ENCODE measurements at places on chromosomes 4 and X.

GRCh38 chrX:84339507-84340364 lies 151.7 kb upstream of the RPS6KA6 start:
- peak; percentile 45 for DNase-seq

DNA sequence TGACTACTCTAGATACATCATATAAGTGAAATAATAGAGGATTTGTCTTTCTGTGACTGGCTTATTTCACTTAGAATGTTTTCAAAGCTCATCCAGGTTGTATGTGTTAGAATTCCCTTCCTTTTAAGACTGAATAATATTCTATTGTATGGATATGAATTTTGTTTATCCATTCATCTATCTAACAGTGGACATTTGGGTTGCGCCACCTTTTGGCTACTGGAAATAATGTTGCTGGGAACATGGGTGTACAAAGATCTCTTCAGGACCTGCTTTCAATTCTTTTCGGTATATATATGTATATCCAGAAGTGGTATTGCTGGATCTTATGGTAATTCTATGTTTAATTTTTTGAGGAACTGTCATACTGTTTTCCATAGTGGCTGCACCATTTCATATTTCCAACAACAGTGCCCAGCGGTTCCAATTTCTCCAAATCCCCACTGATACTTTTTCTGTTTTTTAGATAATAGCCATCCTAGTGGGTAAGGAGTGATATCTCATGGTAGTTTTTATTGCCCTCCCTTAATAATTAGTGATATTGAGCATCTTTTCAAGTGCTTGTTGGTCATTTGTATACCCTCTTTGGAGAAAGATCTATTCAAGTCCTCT lies 3.4 kb upstream of the SCD5 start:
- no peak for DNase-seq

DNA sequence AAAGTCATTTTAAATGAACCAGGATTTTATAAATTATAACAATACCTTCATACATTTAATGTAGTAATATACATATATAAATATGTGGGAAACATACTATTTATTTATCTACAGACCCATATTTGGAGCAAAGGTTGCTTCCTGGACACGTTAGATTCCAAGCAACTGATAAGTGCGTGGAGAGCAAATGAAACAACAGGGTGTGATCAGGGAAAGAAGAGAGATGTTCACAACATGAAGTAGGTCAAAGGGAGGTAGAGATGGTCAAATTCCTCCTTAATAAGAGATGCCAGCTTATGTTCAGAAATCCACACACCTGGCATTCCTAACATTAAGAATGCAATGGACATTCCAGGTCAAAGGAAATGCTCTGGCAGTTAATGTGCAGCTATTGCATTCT lies 53.1 kb upstream of the HPGD start:
- DNase-seq: no peak

DNA sequence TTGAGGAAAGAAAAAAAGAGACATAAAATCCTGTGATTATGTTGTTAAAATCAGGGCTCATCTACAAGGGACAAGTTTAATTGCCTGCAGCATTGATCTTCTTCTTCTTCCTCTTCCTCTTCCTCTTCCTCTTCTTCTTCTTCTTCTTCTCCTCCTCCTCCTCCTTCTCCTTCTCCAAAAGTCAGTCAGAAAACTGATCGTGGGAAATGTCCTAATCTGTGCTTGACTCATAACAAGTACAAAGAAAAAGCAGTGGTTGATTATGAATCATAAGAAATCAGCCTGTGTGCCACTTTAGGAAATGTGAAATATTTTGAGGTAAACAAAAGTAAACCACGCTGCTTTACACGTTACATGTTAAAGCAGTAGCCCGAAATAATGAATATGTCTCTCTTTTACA lies 2.7 kb upstream of the ATP10D start:
- peak; percentile 77 for DNase-seq

DNA sequence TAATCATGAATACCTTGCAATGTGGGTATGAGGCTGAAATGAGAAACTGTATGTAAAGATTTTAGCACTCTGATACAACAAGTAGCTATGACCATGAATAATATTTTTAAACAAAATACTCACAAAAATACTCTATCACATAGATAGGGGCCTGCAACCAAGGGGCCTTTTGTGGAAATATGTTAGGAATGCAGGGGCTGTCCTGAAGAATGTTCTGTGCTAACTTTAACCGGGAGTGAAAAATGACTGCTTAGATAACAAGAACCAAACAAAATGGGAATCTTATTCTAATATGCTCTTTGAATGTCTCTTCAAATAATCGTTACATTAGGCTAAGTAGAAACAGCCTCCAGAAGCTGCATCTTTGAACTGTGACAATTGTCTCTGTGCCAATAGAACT lies 37.9 kb upstream of the GYPA start:
- no peak for DNase-seq

DNA sequence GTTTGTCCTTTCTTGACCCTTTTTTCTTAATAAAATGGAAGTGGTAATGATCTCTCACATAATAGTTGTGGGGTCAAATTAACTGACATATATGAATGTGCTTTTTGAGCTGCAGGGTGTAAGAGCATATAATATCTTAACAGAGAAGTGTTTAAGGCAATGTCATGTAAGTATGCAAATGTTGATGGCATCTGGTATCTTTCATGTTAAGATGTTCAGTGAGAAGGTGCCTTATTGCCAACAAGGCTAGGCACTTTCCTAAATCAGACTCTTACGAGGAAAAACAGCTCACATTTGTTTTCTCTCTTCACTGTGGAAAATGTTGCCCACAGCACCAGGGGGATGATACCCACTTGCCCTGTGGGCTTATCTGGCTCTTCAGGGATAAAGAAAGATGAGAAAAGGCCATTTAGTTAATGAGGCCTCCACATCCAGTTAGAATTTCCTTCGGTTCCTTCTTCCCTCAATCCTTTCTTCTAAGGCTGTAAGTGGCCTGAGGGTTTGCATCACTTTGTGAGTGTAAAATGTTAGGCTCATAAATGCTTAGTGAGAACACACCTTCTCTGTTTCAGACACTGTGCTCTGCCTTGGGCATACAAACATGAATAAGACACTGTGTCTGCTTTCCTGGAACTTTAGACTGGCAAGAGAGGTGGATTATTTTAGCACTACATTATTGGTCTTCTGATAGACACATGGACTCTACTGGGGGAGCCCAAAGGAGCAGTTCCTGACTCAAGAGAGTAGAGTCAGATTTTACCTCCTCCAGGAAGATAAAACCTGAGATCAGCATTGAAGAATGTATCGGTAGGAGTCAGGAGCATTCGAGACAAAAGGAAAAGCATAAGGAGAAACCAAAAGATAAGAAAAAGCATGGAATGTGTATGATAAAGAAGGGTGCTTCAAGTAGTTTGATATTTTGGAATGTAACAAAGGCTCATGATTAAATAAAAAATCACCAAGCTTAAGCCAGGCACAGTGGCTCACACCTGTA lies 135.5 kb downstream of the SOWAHB start:
- no peak for DNase-seq

- DNase-seq: no peak
These were observed 110.0 kb upstream of the PPARGC1A start for GRCh38 chr4:23999714-24000469.

DNA sequence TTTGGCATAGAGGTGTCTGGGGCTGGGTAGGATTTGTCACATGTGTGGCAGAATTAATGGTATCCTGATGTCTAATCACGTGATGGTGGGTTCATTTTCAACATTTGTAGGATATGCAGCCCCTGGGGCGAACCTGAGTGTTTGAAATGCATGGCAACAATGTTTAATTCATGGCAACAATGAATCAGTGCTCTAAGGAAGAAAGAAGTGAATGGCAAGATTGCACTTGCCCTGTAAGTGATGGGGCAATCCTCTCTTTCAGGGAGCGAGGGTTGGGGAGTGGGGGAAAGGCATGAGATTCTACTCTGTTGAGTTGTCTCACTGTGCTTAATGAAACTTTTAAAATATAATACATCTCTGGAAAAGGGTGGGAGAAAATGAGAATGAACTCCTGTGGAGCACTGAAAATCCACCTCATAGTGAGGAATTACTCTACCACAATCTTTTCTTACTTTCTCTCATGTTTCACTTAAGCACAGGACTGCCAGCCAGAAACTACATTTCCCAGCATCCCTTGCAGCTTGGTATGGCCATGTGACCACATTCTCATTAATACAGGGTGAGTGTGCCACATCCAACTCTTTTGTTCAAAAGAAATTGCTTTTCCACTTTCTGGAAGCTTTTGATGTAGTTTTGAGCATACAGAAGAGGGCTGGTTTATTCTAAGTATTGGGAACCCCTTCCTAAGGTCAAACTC lies 64.0 kb upstream of the PGM2 start:
- peak; percentile 62 for DNase-seq

- DNase-seq: no peak
These were observed 4.0 kb upstream of the PCDH7 start for GRCh38 chr4:30716158-30716557.

DNA sequence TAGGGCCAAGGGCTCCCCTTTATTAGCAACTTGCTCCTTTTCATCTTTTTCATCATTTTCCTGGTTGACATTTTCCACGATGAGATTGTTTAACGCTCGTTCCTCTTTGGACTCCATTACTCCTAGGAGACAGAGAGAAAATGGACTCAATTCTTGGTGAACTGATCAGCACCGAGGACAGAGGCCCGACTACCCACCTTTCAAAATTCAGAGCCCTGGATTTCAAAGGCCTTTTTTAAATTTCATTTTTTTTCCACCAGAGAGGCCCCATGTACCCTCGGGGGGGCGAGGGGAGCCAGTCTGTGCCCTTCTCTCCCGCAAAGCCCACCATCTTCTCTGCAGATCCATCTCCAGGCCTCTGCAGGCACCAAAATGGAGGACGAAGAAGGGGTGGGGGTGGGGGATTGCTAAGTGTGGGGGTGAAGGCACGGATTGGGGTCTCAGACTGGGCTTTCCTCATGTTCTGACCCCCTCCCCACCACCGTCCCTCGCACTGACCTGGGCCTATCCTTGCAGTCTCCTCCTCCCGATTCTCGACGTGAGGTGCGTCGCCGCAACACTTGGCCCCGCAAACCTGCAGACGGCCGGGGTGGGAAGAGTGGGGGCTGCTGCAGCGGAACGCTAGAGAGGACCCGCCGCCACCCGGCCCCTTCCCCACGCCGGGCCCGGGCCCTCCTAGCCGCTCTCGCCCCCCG lies 783 bp downstream of the BEX2 start:
- no peak for DNase-seq

GRCh38 chrX:103560256-103560655 lies 25.1 kb upstream of the TCEAL4 start:
- no peak for DNase-seq

- DNase-seq: no peak
These were observed 779.1 kb upstream of the HTR2C start for GRCh38 chrX:113804819-113805218.

Data from suppressor macrophage treated with lipopolysaccharide for 1 hour (primary cell).